ENCODE measurements at places on chromosomes 12 and 14. TPM values are rescaled to one million over a fixed set of nuclear protein-coding genes. Genes with fewer than 3 reads are reported as not detected.

The VASH1 gene
- total RNA-seq, result 2.7 TPM

The IL31 gene
- total RNA-seq, result not detected

The OASL gene
- not detected for total RNA-seq

The PIANP gene
- 2.6 TPM for total RNA-seq

The ACVR1B gene
- total RNA-seq, result 12.1 TPM

The RD3L gene
- total RNA-seq, result not detected

The KLHL42 gene
- total RNA-seq, result 18.9 TPM

The CLEC4D gene
- not detected for total RNA-seq

The CD9 gene
- total RNA-seq, result 48.9 TPM

The PIK3C2G gene
- total RNA-seq, result not detected

The LAG3 gene
- total RNA-seq, result 0.64 TPM

The NPAS3 gene
- not detected for total RNA-seq

The PLA2G1B gene
- not detected for total RNA-seq

The ATL1 gene
- total RNA-seq, result 0.72 TPM

The DPY19L2 gene
- total RNA-seq, result 1.6 TPM

The KRT5 gene
- total RNA-seq, result not detected

The KLRK1 gene
- not detected for total RNA-seq

The RASSF9 gene
- total RNA-seq, result not detected

The CNTN1 gene
- total RNA-seq, result not detected

The PZP gene
- not detected for total RNA-seq

The MAGOHB gene
- total RNA-seq, result 35.2 TPM

The SPX gene
- not detected for total RNA-seq

The FGD4 gene
- total RNA-seq, result 1.9 TPM

The PRH2 gene
- not detected for total RNA-seq

The MYBPC1 gene
- total RNA-seq, result not detected

The MAP1LC3B2 gene
- total RNA-seq, result 2.2 TPM

The FGFR1OP2 gene
- 39.5 TPM for total RNA-seq

The ANKRD52 gene
- total RNA-seq, result 87.8 TPM

The TBX5 gene
- total RNA-seq, result 26.5 TPM

The SYNE3 gene
- total RNA-seq, result 17.9 TPM

The ABHD12B gene
- total RNA-seq, result not detected

The PDZRN4 gene
- total RNA-seq, result not detected

The OTOGL gene
- 0.27 TPM for total RNA-seq

The NOXRED1 gene
- 0.33 TPM for total RNA-seq

The STYK1 gene
- 1.5 TPM for total RNA-seq

The ZDHHC22 gene
- total RNA-seq, result not detected

The GPRC5D gene
- total RNA-seq, result not detected

The FAM181A gene
- total RNA-seq, result not detected

The LRRC10 gene
- not detected for total RNA-seq

The NANOG gene
- total RNA-seq, result not detected

The AMN1 gene
- 4.6 TPM for total RNA-seq

The SSPN gene
- 15.7 TPM for total RNA-seq

The INHBC gene
- total RNA-seq, result not detected

The PAX9 gene
- 0.28 TPM for total RNA-seq

The RDH12 gene
- not detected for total RNA-seq

The POU6F1 gene
- total RNA-seq, result 1.7 TPM

The GPRC5A gene
- 188 TPM for total RNA-seq

The IL22 gene
- not detected for total RNA-seq

The TAPBPL gene
- total RNA-seq, result 6.3 TPM

The PAPLN gene
- 2.8 TPM for total RNA-seq

The PTCSC3 gene
- not detected for total RNA-seq

The PTPRO gene
- 0.21 TPM for total RNA-seq
